Stimulated activated naive CD8-positive, alpha-beta T cell treated with anti-CD3 and anti-CD28 coated beads, Interleukin-15, Interleukin-2, amounts not matched to agents 100 U/mL and 50 U/mL, for 24 hours (primary cell): ENCODE measurements at places on chromosomes 1 and 21.

- no peak for DNase-seq
Observed at GRCh38 chr1:227372726-227373130, 54.4 kb upstream of the CDC42BPA start.

DNA sequence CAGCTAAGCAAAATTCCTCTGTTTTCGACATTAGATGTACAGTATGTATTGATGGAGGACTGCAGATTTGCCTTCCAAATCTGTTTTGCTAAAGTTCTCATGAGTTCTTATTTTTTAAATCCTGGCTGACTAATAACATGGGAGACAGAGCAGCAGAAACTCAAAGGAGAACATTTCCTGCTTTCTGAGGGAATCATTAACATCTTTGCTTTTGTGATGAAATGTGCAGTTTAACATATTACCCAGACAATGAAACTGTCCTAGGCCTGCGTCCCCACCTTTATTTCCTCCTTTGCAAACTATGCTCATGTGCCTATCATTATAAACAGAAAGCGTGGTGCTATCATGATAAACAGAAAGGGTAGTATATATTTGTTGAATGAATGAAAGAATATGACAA, 149.9 kb downstream of the ZP4 start:
- no peak for DNase-seq

- DNase-seq, result no peak
Observed at GRCh38 chr1:248696261-248696660, 6.3 kb downstream of the OR14I1 start.

DNA sequence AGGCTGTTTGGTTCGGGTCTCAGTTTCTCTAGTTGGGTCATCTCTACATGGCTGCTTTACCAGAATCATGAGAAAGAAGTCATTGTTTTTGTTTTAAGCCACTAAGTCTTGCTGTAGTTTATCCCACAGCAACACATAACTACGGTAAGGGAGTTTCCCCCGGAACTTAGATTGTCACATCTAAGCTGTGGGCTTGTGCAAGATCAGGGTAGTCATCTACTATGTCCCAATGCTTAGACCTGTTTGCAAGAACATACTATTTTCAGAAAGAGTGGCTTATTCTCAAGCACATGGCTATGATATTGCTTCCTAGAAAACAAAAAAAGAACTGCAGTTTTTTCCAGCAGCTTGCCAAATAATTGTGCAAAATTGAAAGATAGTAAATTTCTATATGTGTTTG, 18.0 kb upstream of the OLIG2 start:
- no peak for DNase-seq

- DNase-seq, result no peak
Observed at GRCh38 chr1:46492269-46492853, 2.7 kb downstream of the DMBX1 start.

GRCh38 chr1:85578321-85579295, 2.0 kb upstream of the CCN1 start:
- DNase-seq, result no peak

GRCh38 chr1:248404024-248404423, 1.2 kb downstream of the OR2T1 start:
- DNase-seq, result no peak

DNA sequence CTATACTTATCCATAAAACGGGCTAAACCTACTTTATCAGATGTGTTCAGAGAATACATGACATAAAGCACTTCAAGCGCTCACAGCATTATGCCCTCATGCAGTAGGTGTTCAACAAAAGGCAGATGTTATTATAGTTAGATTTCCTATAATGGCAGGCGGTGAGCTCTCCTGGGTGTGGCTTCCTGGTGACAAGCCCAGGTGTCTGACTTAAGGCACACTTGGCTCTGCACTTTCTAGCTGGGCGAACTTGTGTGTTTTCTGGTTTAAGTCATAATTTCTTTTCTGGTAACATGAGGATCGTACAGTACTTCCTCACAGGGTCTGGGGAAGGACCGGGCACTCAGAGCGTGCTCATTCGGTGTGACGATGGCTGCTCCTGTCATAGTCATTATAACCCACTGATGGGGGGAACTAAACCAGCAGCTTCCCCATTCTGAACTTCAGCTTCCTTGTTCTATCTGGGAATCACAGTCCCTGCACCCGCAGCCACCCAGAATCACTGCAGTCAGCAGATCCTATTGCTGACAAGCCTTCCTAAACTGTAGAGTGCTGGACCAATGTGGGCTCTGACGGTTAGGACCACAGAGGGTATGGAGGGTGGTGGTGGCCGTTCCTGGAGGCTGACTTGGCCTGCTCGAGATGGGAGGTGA, 52.8 kb downstream of the IGSF21 start:
- no peak for DNase-seq

- no peak for DNase-seq
Observed at GRCh38 chr1:241631674-241632073, 8.5 kb downstream of the CHML start.

- no peak for DNase-seq
Observed at GRCh38 chr1:157739229-157739901, 37.6 kb downstream of the FCRL2 start.

GRCh38 chr21:39519835-39520234, 68.1 kb downstream of the SH3BGR start:
- DNase-seq, result no peak

DNA sequence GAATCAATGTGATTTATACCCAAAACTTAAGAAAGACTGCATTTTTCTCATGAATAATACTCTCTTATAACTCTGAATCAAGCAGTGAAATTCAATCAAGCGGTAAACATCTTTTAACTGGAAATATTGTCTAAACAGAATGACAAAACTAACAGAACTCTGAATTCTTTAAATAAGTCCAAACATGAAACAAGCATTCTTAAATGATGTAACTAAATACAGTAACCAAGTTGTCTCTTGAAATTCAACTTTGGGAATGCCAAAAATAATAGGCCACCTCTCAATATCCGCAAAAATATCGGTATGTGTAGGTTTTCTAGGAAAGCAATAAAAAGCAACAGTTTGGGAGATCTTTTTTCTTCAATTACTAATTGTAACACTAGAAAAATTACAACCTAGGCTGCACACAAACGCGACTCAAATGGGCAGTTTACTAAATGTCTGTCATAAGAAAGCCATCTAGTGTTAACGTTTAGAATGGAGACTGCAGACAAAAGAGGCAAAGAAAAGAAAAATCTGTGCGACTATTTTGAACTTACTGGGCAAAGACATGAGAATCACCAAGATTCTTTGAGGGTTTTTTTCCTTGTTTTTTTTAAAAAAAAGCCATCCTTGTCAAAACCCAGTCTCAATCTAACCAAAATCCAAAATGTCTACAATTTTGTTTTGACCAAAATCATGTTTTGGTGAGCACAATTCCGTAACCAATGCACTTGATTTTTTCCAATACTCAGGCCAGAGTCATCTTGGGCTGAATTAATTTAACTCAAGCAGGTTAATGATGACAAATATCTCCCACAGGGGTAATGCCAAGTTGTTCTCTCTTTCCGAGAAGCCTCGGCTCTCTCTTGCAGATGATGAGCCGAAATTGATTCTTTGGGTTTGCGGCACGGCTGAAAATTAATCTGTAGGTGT, 1.3 kb downstream of the SIPA1L2 start:
- no peak for DNase-seq
